WERI-Rb-1 (cell line): ENCODE measurements at places on chromosomes 3 and 15.
A peak's percentile ranks its signal among the peaks of the same experiment; 100 is the strongest.

GRCh38 chr15:61037031-61037430 lies 192.1 kb downstream of the RORA start:
- no peak for DNase-seq

GRCh38 chr3:48013288-48013980 lies 2.8 kb downstream of the MAP4 start:
- no peak for DNase-seq

GRCh38 chr3:111901637-111902036 lies 42.6 kb downstream of the PHLDB2 start:
- no peak for DNase-seq

- DNase-seq, result no peak
Measured at GRCh38 chr3:11288021-11288491, 15.9 kb downstream of the ATG7 start.

DNA sequence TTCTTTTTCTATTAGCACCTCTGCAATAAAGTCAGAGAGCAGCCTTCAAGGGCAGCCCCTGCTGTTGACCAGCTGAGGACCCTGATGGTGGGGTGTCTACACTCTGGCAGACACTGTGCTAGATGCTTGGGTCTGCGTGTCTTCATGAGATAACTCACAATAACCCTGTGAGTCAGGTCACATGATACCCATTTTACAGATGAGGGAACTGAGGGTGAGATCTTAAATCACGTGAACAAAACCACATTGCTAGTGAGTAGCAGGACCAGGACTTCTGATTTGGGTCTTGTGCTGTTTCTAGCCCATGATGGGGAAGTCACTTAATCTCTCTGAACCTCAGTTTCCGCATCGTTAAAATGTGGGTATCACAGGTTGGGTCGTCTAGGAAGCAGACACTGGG lies 118.5 kb upstream of the LIPC start:
- DNase-seq, result no peak

GRCh38 chr3:127151251-127151564 lies 41.7 kb upstream of the PRR23E start:
- no peak for DNase-seq

- no peak for DNase-seq
Measured at GRCh38 chr3:8621872-8622271, 22.7 kb downstream of the SSUH2 start.

- DNase-seq, result peak; percentile 5
Measured at GRCh38 chr3:46669191-46669999, 24.1 kb downstream of the ALS2CL start.

GRCh38 chr3:8597219-8597853 lies 47.3 kb downstream of the SSUH2 start:
- no peak for DNase-seq

GRCh38 chr3:190119461-190120268 lies 1.0 kb downstream of the P3H2 start:
- no peak for DNase-seq

DNA sequence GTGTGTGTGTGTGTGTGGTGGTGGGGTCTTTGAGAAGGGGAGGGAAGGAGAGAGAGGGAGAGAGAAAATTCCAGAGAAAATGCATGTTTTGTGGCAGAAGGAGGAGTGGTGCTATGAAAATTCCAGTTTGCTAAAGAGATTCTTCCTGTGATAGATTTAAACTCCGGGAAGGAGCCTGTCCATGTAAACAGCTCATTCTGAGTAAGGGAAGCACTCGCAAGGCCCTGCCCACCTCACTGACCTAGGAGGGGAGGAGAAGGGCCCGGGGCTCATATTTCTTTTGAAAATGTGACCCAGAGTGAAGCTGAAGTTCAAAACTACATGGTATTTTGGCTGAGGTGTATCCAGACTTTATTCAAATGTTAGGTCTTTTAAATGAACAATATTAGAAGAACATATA lies 41.3 kb downstream of the ADAMTSL3 start:
- no peak for DNase-seq

DNA sequence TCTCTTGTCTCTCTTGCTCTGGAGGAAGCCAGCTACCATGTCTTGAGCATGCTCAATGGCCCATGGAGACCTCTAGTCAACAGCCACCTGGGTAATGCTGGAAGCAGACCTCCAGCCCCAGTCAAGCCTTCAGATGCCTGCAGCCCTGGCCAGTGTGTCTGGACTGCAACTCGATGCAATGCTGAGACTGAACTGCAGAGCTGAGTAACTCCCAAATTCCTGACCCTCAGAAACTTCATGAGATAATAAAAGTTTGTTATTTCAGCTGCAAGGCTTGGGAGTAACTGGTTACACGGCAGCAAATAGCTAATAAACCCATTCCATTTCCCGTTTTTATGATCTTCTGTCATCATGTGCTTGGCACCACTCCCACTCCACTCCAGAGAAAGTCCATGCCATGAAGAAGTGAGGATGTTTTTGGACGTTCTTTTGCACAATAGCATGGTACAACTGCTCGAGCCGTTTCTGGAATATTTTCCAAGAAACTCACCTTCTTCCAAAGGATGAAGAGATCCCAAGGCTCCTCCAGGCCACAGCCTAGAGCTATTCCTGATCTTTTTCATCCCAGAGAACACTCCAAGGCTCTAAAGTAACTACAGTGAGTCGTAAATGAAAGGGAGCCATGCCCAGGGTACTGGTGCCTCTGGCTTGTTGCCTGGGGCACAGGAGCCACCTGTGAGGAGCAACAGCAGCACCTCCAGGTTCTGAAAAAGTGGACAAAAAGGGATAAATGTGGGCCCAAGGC lies 72.0 kb upstream of the KLF13 start:
- DNase-seq, result no peak

DNA sequence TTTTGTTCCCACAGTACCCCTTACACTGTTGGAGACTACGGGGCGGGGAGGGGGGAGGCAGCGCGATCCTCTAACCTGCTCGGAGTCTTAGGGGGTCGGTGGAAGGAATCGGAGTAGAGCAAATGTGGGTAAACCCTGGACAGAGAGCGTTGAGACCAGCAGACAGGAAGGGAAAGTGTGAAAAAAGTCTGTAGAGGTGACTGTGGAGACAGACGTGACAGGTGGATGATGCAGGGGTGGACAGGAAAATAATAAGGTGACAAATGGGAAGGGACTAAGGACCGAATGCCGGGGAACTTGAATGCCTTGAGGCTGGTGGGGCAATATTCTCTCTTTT lies 424 bp downstream of the EAF2 start:
- no peak for DNase-seq

DNA sequence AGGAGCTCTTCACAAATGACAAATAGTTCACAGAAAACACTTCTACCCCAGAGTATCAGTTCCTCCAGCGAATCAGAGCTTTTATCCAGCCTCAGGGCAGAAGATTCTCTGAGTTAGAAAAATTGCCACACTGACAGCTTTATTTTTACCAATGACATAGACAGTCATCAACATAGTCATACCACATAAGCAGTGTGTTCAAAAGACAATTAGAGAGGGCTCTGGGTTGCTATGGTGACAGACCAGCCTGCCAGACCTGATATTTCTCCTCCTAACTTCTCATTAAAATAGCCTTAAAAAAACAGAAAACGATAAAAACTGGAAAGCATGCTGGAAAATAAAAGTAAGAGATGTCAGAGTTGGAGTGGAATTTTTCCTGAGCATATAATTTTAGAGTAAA lies 45.9 kb upstream of the COL6A5 start:
- no peak for DNase-seq

DNA sequence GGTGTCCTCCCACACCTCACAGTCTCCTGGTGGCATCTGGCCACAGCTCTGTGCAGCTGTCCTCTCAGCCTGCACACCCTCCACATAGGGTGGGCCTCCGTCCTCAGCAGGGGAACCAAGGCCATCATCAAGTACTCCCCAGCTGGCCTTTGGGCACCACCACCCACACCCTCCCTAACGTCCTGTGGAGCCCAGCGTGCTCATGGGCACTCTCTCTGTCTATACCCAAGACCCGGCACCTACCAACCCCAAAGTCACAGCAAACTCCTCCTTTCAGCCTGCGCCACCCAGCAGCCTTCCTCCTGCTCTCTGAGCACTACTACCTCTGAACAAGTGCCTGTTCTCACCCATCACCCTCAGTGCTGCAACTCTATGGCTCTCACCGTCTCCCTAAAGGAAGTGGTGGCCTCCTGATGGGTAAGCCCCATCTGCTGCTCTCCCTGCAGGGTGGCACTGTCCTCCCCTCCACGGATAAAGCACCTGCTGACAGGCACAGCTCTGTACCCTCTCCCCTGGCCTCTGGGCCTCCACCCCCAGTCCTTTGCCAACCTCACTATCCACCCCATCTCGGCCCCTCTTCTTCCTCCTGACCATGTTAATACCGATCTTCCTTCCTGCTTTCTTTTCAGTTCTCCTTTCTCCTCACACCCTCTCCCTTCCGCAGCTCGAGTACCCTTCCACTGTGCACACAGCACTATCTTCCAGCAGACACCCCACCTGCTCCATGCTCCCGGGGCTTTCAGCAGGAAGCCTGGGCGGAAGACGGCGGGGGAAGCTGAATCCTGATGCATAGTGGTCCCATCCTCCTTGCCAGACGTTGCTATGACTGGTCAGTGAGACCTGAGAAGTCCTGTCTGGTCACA lies 31.5 kb downstream of the SLC41A3 start:
- DNase-seq, result no peak

- peak; percentile 51 for DNase-seq
Measured at GRCh38 chr3:52291508-52292181, 4.0 kb downstream of the GLYCTK start.

DNA sequence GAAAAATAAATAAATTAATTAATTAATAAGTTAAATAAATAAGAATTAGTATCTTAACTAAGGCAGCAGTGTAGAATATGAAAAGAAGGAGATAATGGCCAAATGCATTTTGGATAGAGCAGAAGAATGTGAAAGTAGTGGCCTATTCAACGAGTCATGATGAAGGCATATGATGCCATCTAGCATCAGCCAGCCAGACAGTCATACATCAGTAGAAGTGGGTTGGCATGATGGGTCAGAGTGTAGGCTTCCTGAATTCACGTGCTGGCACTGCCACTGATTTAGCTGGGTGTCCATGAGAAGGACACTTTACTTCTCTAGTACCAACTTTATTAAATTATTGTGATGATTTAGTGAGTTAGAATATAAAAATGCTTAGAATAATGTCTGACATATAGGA lies 256.1 kb upstream of the ARPP21 start:
- no peak for DNase-seq

DNA sequence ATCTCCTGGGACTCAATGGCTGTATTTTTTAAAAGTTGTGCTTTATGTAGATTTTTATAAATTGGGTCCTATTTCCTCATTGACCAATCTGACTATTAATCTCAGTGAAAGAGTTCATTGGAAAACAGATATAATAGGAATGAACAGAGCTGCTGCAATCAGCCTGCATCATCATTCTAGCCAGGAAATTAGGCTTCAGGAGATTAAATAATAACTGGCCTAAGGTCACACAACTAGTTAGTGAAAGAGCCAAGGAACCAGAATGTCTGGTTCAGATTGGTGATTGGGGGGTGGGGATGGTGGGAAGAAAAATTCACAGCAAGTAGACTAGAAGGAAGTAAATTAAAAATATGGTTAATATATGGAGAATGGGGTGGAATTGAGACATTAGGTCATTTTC lies 180.9 kb upstream of the ROPN1 start:
- DNase-seq, result no peak

DNA sequence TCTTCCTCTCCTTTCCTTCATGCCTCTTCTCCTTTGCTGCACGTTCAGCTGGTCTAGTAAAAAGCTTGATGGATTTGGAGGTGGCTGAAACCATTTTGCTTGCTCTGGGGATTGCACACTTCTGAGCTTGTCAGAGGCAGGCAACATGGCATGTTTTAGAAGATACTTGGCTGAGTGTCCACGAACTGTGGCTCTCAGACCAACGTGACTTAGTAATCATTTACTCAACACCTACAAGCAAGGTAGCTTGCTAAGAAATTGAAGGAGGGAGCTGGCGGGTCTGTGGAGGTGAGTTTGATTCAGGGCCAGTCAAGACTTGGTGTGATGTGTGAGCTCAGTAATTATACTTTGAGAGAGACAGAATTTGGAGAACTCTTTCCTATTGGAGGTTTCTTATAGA lies 196.0 kb downstream of the LPP start:
- no peak for DNase-seq

GRCh38 chr3:46626039-46626438 lies 13.7 kb downstream of the FAM240A start:
- no peak for DNase-seq

- no peak for DNase-seq
Measured at GRCh38 chr15:29278436-29279105, 8.9 kb upstream of the NSMCE3 start.

DNA sequence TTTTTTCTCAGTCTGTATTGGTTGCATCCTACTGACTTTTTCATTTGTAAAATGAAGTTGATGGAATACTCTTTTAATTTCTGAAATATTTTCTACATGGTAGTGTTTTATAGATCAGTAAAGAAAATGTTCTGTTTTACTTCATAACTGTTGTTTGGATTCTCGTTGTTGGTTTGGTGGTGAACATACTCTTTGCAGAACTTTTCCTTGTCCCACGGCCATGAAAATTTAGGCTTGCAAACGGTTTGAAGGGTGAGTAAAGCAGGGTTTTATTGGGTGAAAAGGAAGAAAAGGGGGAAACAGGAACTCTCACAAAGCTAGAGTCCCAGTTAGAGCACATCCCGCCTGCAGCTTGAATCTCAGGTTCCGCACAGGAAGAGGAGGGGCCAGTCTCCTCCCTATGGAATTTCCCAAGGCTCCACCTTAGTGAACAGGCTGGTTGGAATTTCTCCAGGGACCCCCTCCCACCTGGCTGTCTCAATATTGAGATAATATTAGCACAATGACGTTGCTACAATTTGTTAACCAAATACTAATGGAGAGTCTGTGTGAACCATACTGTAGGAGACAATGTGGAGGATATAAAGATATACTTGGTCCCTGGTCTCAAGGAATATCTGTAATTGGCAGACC lies 5.6 kb downstream of the PDCD6IP start:
- DNase-seq, result no peak

DNA sequence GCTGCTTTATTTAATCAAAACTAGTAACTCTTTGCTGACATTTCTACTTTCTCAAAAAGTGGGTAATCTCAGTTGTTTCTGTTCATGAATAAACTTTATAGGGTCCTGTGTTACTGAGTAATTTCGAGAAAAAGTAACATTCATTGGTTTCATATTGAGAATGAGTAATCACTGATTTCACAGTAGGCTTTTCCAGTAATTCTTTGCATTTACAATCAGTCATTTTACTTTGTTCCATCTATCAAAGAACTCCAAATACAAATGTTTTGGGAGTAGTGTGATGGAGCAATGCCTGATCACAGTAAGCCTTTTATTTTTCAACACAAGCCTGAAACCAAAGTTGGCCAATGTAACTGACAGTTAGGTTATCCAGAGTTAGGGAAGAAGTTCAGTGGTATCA lies 353.6 kb downstream of the ULK4 start:
- DNase-seq, result no peak

GRCh38 chr3:115823083-115823482 lies 199.8 kb downstream of the GAP43 start:
- DNase-seq, result no peak

DNA sequence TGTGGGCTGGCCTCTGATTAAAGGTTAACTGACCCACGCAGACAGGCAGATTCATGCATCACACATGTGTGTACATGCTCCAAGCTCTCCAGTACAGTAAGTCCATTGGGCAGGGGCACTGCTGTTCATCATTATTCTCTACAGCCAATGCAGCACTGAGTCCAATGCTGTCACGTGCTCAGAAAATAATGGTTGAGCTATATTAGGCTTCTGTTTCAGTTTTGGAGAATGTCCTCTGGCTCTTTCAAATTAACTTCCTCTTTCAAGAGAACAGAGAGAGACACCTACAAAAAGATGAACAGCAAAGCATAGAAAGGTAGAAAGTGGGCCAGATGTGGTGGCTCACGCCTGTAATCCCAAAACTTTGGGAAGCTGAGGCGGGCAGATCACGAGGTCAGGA lies 202.6 kb downstream of the MEX3B start:
- no peak for DNase-seq
